DMS 273 treated with DMSO at 0.1 percent for 48 hours (cell line): ENCODE measurements at places on chromosomes 2 and 18.
A peak's percentile ranks its signal among the peaks of the same experiment; 100 is the strongest.

- no peak for DNase-seq
Observed at GRCh38 chr2:15363734-15364133, 197.4 kb downstream of the NBAS start.

- no peak for DNase-seq
Observed at GRCh38 chr2:16773080-16773713, 107.6 kb upstream of the CYRIA start.

DNA sequence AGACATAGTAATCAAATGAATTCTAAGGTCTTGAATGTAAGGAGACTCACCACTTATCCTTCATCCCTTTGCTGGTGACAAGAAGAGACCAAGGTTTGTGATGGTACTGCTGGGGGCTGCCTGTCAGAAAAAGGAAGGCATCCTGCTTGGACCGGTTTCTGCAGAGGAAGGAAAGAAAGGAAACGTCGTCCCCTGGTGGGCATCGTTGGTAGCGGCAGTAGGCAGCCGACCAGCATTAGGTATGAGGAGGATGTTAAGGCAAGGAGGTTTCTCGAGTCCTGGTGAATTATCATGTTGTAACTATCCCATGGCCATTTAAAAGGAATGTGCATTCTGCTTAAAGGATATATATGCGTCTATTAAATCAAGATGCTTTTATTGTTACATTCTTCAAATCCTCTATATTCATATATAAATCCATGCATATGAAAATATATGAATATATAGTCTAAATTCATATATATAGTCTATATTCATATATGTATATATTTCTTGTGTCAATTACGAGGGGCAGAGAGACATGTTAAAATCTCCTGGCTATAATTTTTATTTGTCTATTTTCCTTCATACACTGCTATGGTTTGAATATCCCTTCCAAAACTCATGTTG lies 94.4 kb upstream of the TGFA start:
- DNase-seq = peak; percentile 34

- DNase-seq = no peak
Observed at GRCh38 chr2:118658596-118659198, 188.8 kb downstream of the EN1 start.

- no peak for DNase-seq
Observed at GRCh38 chr2:208147008-208147407, 1.1 kb upstream of the CRYGB start.

DNA sequence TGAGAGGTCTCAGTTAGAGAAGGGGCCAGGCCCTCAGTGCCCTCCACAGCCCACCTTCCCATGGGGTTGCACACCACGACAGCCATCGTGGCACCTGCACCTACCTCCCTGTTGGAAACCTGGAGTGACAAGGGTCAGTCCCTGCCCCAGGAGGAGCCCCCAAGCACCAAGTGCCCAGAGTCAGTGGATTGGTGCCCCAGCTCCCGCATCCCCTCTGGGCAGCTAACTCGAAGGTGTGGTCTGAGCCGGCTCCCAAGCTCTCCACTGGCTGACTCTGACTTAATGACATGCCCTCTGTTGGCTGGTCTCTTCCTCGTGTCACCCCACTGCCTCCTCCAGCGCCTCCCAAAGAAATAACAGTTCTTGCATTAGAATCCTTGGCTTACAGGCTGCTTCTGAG lies 116.4 kb downstream of the NDUFA10 start:
- DNase-seq = no peak
